ENCODE measurements at places on chromosomes 4 and X.
A peak's percentile ranks its signal among the peaks of the same experiment; 100 is the strongest.

DNA sequence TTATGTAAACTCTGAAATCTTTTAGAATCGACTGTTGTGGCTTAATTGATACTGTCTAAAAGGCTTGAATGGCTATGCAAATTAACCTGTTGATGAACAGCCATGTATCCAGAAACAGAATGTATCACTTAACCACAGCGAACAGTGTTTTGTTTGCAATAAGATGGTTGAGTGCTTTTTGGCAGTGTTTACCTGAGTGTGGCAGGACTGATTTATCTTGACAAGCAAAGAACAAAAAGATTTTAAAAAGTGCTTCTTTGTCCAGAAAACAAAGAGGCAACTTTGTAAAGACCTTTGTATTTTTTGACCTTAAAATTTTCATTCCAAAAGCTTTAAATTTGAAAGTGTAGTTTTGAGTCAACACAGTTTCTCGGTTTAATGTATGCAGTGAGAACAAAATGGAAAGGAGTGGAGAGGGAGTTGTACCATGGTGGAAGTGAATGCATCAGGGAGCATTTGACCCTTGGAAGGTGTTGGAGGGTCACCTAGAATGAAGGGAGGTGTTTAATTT lies 18.0 kb downstream of the ARHGAP10 start:
- peak; percentile 51 for DNase-seq

GRCh38 chrX:137387646-137388045 lies 178.3 kb upstream of the ZIC3 start:
- no peak for DNase-seq

GRCh38 chr4:182454440-182455013 lies 211.3 kb downstream of the TENM3 start:
- DNase-seq: no peak

DNA sequence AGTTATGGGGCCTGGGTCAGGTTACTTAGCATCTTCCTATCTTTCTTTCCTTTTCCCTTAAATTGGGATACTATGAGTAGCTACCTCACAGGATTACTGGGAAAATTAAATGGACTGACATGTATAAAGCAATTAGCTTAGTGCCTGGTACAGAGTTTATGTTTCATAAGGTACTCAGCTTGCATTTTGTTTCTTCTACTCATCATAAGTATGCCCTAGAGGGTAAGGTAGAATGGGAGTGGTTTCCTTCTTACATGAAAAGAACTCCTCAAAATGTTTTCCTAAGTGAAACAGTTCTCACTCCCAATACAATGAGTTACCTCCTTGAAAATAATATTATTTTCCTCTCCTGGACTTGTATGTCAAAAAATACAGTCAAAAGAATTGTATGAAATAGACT lies 75.7 kb downstream of the NPFFR2 start:
- no peak for DNase-seq

- DNase-seq: no peak
These were observed 30.3 kb downstream of the MSX1 start for GRCh38 chr4:4889781-4890180.

GRCh38 chrX:110162867-110163266 lies 155.0 kb downstream of the AMMECR1 start:
- DNase-seq: no peak

- DNase-seq: no peak
These were observed 6.5 kb downstream of the DOK7 start for GRCh38 chr4:3469386-3470243.

- no peak for DNase-seq
These were observed 51.2 kb downstream of the SMARCA1 start for GRCh38 chrX:129472116-129472515.

- DNase-seq: peak; percentile 41
These were observed 2.2 kb downstream of the BTK start for GRCh38 chrX:101383679-101384205.

DNA sequence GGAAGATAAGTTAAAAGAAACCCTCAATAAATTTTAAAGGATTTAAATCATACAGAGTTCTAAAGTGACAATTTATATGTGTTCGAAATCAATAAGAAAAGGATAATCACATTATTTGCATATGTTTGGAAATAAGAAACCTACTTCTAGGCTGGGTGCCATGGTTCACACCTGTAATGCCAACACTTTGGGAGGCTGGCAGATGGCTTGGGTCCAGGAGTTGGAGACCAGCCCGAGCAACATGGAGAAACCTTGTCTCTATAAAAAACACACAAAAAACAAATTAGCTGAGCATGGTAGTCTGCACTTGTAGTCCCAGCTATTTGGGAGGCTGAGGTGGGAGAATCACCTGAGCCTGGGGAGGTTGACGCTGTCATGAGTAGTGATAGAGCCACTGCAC lies 8.1 kb upstream of the SAP30 start:
- no peak for DNase-seq

DNA sequence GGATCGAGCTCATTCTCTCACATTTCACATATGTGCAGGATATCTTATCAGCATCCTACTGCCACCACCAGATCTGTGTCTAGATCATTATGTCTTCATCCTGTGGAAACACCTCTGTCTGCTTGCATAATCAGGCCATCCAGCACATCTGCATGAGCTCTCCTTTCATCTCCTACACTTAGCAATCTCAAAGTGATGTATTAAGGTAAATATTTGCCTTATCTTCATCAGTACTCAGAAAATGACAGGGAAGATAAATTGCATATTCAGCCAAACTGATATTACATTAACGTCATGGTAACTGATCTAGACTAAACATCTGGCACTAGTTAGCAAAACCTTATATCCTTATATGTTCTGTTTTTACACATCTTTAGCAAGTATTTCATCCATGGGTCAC lies 207.3 kb upstream of the PABPC4L start:
- no peak for DNase-seq

- no peak for DNase-seq
These were observed 130.0 kb downstream of the RBM46 start for GRCh38 chr4:154911097-154911496.

DNA sequence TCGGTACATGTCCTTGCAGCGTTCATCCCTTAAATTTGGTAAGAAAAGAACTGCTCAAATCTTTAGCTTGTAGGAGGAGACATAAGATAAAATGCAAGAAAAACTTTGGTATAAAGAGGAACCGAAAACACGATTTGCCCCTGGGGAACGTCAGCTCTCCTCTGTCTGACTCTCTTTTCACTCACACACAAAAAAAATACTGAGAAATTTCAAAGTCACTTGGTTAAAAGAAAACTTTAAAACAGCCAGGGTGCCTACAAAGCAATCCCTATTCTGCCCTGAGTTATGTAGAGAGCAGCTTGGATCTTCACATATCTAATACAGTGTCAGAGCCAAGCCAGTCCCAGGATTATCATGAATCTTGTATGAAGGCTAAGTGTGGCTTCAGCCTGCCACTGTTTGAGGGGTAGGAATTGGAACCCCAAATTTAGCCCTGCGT lies 248.5 kb upstream of the CXXC4 start:
- DNase-seq: peak; percentile 28

- DNase-seq: no peak
These were observed 132.3 kb downstream of the PDLIM5 start for GRCh38 chr4:94583914-94584641.

- no peak for DNase-seq
These were observed 39.4 kb downstream of the STIM2 start for GRCh38 chr4:26899991-26900390.

GRCh38 chr4:13527981-13528820 lies 16.1 kb downstream of the NKX3-2 start:
- peak; percentile 78 for DNase-seq

DNA sequence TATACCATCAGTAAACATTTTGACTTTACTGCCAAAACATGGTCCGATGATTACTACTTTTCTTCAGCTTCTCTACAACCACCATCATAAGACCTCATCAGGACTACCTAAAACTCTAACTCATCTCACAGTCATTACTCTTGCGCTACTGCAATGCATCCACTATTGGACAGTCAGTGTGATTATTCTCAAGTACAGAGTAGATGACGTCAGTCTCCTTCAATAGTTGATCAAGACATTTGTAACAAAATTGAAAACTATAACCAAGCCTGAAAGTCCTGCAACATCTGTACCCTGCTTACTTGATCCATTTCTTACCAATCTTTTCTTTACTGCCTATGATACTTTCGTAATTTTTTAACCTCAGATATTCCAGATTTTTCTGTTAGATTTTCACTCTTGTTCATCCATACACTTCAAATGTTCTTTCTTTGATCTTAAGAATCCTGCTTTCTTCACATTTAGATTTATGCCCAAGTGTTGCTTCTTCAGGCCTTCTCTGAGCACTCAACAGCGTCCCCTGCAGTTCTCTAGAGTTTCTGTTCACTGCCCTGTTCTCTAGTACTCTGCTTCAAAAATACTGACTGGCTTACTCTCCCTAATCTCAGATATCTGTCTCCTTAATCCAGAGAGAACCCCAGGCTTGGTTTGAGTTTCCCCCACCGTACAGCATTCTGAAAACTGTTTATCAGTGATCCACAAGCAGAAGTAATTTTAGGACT lies 1517.6 kb downstream of the STIM2 start:
- DNase-seq: no peak

DNA sequence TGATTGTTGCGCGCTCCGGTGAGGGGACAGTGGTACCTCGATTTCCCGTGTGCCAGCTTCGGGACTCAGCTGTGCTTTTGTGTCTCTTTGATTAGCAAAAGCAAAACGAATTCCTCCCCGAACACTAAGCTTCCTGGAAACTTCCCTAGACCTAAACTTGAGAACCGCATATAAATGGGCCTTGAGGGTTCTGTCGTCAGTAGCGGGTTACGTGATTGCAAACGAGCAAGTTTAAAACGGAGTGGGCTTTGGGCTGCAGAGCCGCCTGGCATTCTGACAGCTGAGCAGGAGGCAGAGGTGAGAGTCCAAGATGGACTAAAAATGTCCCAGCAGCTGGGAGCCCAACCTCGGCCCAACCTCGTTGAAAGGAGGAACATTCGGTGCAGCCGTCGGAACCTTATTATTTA lies 1.2 kb upstream of the TAPT1 start:
- DNase-seq: no peak

DNA sequence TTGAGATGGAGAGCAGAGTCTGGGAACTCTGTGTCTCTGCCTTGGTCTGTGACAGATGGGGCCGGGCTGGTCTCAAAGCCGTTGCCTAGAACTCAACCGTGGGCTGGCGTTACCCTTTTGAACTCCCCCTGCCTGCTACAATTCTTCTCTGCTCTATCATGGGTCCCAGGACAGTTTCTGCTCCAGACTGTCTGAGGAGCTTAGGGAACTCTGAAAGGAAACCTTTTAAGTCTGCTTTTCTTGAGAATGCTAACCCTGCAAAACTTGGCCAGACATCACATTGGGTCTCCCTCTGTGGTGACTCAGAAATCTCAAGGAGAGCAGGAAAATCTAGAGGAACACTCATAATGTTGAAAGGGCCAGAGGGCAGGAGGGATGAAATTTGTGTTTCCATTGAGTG lies 240.6 kb downstream of the CBR4 start:
- DNase-seq: no peak

DNA sequence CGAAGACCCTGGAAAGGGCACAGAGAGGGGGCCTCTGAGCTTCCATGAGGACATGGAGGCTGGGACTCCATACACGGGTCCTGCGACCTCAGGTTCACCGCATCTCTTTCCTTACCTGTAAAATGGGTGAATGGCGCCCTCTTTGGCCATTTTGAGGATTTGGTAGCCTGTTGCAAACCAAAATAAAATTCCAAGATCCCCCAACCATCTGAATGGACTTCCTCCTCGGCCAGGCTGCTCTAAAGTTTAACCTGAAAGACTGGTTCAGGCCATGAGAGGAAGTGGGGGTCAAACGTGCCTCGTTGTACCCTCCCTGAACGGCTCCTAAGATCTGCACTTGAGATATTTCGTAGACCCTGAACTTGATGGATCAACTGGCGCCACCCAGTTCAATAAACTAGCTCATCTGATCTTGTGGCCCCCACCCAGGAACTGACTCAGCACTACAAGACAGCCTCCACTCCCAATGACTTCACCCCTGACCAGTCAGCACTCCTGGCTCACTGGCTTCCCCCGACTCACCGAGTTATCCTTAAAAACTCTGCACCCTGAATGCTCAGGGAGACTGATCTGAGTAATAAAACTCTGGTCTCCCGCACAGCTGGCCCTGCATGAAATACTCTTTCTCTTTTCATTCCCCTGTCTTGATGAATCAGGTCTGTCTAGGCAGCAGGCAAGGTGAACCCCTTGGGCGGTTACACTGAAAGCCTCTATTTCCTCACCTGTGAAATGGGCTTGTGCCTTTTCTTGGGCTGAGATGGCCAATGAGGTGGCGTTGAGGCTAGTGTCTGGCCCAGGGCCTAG lies 32.9 kb upstream of the GPR78 start:
- peak; percentile 75 for DNase-seq

- no peak for DNase-seq
These were observed 1.5 kb upstream of the CXCL2 start for GRCh38 chr4:74100531-74100930.

- DNase-seq: no peak
These were observed 382.1 kb upstream of the EPHA5 start for GRCh38 chr4:66052426-66052825.
